ENCODE measurements at places on chromosomes 1 and 21. TPM values are rescaled to one million over a fixed set of nuclear protein-coding genes. Genes with fewer than 3 reads are reported as not detected.

Gene FAM3B
- total RNA-seq = 13.2 TPM

- no peak for DNase-seq
- H3K4me1 ChIP-seq = no peaks in the 10 kb centered on the region
- no peaks in the 10 kb centered on the region for H3K36me3 ChIP-seq
Measured at GRCh38 chr1:203935321-203935720, 73.9 kb downstream of the SNRPE start.

GRCh38 chr21:33110340-33110715 lies 40.4 kb downstream of the OLIG1 start:
- H3K4me1 ChIP-seq = peaks cover 9% of the 10 kb centered on the region
- no peak for DNase-seq
- no peak overlapping the region for H3K4me3 ChIP-seq
- no peak overlapping the region for H3K27ac ChIP-seq
- peaks cover 2% of the 10 kb centered on the region for H3K27me3 ChIP-seq

DNA sequence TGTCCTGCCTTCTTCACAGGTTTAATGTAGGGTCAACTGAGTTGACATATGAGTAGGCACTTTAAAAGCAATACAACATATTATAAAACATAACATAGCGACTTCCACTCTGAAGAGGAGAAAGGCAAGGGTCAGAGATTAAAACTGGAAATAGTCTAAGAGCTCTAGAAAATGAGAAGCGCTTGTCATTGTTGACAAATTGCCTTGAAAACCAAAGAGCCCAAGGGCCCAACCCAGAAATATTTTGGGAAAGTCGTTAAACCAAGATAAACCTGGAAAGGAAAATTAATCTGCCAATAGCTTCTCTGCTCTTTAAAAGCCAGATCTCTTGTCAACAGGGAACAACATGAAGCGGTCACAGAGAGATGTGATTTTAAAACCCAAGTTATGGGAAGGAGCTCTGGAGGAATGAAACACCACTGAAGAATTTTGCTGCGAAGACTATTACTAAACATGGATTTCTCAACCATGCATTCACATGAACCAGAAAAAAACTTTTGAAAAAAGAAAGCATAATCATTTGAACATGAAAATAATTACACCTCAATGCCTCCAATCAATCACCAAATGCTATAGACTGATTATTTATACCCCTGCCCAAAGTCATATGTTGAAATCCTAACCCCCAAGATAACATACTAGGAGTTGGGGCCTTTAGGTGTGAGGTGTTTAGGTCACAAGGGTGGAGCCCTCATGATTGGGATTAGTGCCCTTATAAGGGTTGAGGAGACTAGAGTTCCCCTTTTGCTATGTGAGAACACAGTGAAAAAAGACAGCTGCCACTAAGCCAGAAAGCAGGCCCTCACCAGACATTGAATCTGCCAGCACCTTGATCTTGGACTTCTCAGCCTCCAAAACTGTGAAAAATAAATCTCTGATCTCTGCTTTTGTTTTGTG lies 33.0 kb upstream of the MTF1 start:
- H3K36me3 ChIP-seq = peaks cover 15% of the 10 kb centered on the region
- no peaks in the 10 kb centered on the region for H3K27me3 ChIP-seq
- H3K27ac ChIP-seq = no peak overlapping the region
- DNase-seq = no peak
- no peak overlapping the region for H3K4me3 ChIP-seq
- no peaks in the 10 kb centered on the region for H3K4me1 ChIP-seq

DNA sequence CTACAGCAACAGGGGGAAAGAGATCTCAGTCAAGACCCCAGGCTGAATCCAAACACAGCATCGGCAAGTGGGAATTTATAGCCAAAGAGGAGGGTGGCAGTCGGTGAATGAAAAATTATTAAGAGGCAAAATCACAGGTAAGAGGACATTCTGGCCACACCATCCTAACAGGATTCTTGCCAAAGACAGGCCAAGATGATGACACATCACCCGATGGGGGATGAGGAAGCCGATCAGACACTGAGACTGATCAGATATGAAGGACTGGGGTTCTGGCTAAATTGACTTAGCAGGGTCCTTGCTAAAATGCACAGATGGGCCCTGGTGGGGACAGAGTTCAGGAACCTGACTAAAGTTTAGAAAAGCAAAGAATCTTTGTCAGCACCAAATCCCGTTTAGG lies 402.2 kb downstream of the SMYD3 start:
- no peak for DNase-seq
- no peak overlapping the region for H3K27ac ChIP-seq
- H3K4me1 ChIP-seq = no peaks in the 10 kb centered on the region
- H3K27me3 ChIP-seq = no peaks in the 10 kb centered on the region
